ENCODE measurements at places on chromosomes 11 and 22.
A peak's percentile ranks its signal among the peaks of the same experiment; 100 is the strongest.

DNA sequence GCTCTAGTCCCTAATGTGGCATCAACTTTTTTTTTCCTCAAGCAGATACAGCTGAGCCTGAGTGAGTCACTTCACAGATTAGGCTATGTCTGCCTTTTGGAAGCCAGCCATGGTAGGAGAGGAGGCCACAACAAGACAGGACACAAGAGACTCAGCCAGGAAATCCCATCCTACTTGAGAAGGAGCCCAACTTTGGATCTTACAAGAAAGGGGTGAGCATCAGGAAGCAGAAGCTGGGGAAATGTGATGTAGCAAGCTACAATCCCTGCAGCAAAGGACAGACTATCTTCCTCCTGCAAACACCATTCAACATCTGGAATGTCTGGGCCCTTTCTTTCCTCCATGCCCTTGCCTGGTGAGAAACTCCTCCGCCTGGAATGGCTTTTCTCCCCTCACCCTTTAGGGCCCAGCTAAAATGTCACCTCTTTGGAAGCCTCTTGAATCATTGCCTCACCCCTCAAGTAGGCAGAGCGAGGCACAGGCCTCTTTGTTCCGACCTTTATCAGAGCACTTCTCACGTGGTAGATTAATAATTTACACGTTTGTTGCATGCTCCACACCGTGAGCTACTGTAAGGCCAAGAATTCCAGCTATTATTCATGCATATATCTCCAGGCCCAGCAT lies 156.4 kb upstream of the PITPNB start:
- no peak for DNase-seq

GRCh38 chr11:59145534-59145933 lies 2.9 kb downstream of the FAM111A start:
- no peak for DNase-seq

DNA sequence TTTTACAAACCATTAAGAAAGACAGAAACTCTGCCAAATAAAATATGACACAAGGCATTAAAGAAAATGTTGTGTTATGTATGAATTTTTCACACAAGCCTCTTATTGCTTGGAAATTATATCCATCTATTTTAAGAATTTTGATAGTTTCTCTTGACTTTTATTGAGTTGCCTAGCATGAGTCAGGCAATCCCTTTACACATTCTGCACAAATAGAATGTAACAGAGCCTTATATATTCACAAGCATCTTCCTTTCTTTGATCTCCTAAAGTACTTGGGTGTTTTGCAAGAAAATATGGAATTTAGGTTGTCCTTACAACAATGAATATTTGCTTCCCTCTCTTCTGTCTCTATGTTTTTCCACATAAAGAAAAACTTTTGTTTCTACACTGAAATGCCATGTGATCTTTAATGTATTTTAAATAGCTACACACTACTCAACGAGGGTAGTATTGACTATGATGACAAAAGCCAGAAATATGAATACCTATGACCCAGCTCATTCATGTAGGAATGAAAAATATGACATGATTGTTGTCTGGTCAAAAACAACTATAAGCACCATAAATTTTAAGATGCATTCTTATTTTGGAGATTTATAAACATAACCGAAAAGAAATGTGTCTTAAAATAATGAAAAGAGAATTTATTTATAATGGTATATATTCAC lies 398.8 kb downstream of the GUCY1A2 start:
- DNase-seq, result no peak

DNA sequence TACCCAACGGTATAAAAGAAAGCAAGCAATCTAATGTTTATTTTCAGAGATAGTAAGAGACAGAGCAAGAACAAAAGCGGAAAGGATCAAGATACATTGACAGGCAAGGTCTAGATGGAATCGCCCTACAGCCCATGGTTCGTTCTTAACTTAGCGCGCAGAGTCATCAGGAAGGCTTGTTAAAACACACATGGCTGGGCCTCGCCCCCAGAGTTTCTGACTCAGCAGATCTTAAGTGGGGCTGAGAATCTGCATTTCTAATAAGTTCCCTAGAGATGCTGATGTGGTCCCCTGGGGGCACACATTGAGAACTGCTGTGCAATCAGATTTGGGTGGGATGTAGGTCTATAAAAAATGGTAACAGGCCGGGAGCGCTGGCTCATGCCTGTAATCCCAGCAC lies 35.8 kb upstream of the CHRM4 start:
- DNase-seq, result no peak

- peak; percentile 31 for DNase-seq
These were observed 106.8 kb downstream of the ABTB2 start for GRCh38 chr11:34250732-34251588.

- no peak for DNase-seq
These were observed 593.2 kb downstream of the BRD1 start for GRCh38 chr22:49234459-49234858.

- DNase-seq, result no peak
These were observed 47.4 kb upstream of the FGF3 start for GRCh38 chr11:69866648-69867047.

DNA sequence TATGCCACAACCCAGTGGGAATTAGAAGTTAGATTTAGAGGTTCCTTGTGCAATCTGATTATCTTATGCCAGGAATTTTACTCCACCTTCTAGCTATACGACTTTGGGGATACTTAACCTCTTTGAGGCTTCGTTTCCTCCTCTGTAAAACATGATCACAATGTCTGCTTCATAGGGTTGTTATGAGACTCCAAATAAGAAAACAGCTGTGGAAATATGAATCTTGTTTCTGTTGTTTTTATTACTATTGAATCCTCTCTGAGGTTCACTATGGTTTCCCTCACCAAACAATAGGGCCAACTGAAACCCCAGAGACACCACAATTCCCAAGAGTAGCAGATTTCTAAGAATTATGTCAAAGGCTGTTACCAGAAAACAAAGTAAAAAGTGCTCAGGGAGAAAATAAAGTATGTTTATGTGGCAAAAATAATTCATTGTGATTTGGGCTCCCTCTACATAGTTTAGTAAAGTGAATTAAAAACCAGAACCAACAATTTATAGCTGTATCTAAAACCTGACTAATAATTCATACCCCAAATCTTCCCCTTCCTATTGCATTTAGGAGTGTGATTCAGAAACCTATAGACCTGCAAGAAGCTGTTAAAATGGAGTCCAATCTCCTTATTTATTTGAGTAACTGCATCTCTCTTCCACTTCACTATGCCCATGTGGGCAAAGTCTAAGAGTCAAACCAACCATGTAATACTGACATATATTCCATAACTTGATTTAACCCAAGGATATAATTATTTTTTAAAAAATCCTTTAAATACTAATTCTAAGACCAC lies 38.4 kb downstream of the AMBRA1 start:
- no peak for DNase-seq

DNA sequence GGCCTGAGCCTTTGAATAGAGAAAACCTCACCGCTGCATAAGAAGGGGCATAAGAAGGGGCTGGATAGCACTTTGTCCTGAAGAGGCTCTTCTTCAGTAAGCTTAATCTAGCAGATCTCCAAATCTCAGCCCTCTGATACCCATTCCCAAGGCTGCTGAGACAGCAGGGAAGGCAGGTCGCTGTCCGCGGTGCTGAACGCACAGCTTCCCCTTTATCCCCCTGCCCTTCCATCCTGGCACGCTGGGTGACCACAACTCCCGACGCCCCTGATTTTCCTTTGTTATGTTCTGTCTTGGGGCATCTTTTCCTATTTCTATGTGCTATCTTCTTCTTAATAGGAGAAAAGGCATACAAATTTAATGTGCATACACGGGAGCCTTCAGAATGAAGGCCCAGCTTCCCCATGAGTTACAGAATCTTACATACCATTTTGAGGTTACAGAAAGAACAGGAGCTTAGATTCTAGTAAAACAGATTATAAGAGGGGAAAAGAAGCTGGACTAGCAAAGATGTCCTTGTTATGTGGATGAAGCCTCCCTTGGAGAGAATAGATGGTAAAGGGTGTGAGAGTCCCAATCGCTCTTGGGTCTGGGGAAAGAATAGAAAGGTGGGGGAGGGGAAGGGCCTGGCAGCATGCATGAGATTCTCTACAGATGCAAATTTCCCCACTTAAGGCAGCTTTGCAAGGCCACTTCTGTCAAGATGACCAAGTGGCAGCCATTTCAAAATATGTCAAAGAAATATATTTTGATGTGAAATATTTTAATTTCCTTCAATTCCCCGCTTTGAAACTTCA lies 5.7 kb upstream of the SULT4A1 start:
- DNase-seq, result no peak

- DNase-seq, result no peak
These were observed 15.9 kb downstream of the TTLL12 start for GRCh38 chr22:43171019-43171491.

DNA sequence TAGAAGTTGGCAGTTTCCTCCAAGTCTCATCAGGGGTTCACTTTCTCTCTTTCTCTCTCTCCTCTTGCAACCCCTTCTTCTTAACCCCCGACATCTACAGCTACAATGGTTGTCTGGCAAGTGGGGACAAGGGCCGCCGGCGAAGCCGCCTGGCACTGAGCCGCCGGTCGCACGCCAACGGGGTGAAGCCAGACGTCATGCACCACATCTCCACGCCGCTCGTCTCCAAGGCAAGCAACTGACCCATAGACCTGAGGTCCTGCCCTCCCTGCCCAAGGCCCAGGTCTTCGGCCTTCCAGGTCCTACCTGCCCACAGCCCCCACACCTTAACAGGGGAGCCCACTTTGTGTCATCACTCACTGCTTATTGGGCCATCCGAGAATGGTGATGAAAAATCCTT lies 4.4 kb downstream of the PELI3 start:
- no peak for DNase-seq

GRCh38 chr11:28900427-28900826 lies 792.2 kb downstream of the METTL15 start:
- no peak for DNase-seq

DNA sequence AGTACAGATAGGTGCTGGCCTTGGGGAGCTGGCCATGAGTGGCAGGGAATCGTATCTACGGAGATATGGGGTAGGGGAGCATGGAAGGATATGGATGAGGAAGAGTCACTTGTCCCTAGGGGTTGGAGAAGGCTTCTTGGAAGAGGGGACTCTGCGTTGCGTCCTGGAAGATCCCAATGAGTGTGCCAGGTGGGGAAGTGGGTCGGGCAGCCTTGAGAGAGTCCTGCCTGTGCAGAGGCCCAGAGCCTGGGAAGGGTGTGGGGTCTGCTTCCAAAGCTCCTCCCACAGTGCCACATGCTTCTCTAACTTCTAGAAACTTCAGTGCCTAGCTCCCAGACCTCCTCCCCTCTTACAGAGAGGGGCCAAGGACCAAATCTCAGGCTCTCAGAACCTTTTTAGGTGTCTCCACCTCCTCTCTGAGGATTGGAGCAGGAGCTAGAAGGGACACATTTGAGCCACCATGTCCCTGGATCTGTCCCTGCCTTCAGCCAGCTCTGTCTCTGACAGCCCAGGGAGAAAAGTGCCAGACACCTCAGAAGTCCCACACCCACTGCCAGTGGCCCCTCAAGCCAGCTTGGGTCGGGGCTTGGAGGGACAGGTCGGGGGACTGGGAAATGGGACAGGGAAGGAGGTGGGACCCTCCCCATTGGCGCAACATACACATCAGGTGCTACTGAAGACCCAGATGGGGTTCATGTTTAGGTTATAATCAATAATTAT lies 11.0 kb downstream of the RHBDD3 start:
- no peak for DNase-seq

DNA sequence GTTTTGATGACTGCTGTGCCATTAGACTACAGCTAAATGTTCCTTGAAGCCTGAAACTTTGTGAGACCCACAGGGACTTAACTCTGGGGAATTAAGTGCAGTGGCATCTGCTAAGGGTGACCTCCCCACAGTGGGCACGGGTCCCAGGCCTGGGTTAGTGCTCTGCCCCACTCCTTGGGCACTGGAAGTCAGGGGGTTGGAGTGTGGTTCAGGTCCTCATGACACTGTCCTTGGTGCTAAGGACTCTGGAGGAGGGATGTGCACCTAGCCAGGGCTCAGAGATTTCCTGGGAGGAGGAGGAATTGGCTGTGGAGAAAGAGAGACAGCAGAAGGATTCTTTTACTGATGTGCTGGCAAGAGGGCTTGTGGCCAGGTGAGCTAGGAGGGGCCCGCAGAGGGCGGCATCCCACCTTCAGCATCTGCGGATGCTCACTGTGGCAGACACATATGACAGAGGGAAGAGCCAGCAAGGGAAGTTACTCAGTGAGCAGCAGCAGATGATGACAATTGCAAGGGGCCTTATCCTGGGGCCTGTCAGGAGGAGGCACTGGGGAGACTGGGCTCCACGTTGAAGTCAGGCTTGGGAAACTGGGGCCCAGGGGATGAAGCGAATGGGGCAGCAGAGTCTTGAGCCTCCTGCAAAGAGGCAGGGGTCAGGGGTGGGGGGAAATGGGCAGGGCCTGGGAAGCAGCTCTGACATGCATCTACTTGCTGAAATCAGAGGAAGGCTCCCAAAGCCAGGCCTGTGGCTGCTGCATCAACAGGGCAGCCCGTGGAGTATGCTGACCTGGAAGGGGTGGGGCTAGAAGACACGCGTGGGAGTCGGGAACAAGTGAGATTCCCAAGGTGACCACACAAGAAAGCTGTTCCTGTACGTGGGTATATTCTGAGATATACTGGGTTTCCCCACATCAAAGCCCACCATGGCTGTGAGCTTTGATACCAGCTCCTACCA lies 144.0 kb downstream of the MPPED1 start:
- DNase-seq, result no peak

GRCh38 chr22:30284172-30284571 lies 5.1 kb downstream of the CASTOR1 start:
- no peak for DNase-seq

- no peak for DNase-seq
These were observed 62.5 kb upstream of the PPARA start for GRCh38 chr22:46087816-46088277.

DNA sequence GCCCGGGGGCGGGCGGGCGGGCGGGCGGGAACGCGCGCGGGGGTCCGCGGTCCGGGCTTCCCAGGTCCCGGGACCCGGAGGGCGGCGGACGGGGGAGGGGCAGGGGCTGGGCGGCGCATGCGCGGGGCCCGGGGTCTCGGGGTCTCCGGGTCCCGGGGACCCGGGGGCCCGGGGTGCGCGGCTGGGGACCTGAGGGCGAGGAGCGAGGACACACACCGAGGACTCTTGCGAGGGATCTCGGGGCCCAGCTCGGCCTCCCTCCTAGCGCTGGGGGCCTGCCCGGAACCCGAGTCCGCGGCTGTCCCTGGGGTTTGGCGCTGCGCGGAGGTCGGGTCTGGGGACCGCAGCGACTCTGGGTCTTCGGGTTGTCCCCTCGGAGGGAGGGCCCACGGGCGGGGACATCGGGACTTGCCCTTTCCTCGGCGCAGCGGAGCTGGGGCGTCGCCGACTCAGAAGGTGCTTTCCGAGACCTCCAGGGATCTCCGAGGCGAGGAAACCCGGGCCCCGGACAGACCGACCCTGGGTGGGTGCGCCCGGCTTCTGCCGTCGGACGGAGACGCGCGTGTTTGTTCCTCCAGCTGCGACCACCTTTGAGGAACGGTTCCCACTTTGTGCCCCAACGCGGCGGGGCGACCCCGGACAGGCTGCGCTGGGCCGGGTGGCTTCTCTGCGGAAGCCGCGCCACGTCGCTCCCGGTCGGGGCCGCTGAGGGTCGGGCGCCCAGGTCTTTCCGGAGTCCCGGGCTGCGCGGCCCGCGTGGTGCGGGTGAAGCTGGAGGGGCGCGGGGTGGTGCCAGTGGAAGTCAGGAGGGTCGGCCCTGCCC lies 540 bp downstream of the PPARA start:
- peak; percentile 53 for DNase-seq

Measured in T-helper 2 cell (primary cell).